ENCODE measurements at places on chromosomes 6 and 20. TPM values are rescaled to one million over a fixed set of nuclear protein-coding genes. Genes with fewer than 3 reads are reported as not detected.

Gene REV3L
- total RNA-seq, result 14.0 TPM

GRCh38 chr6:148443798-148444560, 101.3 kb downstream of the SASH1 start:
- no peak for DNase-seq

Gene HLA-DMA
- 1.8 TPM for total RNA-seq

DNA sequence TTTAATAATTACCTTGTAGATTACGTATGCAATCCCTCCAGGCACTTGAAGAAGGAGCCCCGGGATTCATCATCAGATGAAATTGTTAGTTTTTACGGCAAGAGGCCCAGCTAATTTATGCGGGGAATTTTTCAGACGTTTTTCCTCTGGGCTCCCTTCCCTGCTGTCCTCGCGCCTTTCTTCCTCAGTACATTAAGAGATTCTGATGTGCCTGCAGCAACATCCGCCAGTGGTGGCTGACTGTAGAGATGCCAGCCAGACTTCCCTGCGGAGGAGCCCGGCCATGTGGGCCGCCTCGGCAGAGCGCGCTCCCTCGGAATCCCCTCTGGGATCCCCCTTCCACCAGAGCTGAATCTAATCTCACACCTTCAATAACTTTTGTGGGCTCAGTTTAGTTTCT, 46.4 kb upstream of the POU3F2 start:
- peak; percentile 8 for DNase-seq

DNA sequence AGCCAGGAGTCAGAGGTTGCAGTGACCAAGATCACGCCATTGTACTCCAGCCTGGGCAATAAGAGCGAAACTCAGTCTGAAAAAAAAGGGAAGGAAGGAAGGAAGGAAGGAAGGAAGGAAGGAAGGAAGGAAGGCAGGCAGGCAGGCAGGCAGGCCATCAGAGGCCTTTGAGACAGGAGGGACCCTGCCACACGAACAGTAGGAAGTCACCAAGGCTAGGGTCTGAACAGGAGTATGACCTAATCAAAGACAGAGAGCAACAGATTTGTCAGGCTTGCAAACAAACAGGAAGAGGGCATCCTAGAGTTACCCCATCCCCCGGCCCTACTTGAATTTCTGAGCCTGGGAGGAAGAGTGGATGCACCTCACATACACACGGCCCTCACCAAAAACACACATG, 67.1 kb downstream of the FGD2 start:
- DNase-seq, result no peak

Gene BEND6
- total RNA-seq, result 0.09 TPM

Gene RIMS4
- 5.3 TPM for total RNA-seq

GRCh38 chr6:35402136-35402855, 49.8 kb upstream of the FANCE start:
- DNase-seq, result no peak

Gene PPIL6
- 4.1 TPM for total RNA-seq

Gene RIOK1
- 16.8 TPM for total RNA-seq

DNA sequence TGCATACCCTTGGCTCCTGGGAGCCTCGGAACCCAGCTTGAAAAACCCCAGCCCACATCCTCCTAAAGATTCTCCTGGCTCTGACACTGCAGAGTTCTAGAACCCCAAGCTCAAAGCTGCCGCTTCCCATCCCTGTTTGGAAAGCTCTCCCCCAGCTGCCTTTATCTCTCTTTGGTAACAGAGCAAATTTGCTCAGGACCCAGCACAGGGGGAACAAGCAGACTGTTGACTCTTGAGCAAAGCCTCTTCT, 38.9 kb downstream of the HNF4A start:
- DNase-seq, result no peak

Gene UST
- total RNA-seq, result 4.0 TPM

GRCh38 chr20:17895641-17896171, 72.9 kb downstream of the SNX5 start:
- no peak for DNase-seq

GRCh38 chr6:110625883-110626282, 149.5 kb upstream of the SLC22A16 start:
- no peak for DNase-seq

- no peak for DNase-seq
These were observed 48.7 kb downstream of the RIN2 start for GRCh38 chr20:19806806-19807190.

DNA sequence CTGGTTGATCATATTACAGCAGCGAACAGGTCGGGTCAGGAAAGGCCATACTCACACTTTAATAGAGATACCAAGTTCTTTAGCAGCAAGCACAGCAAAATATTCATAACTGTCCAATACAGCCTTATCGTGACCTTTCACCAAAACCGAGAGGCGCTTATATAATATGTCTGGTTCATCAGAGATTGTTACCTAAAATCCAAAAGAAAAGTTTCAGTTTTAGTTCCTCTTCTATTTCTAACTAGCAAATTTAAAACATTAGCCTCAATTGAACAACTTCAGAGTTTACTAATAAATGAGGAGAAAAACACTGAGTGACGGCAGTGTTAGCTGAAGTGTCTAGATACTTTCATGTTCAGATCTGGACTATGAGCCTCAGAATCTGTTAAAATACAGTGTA, 5.9 kb downstream of the MRPS10 start:
- no peak for DNase-seq

Gene ZSCAN12
- 7.6 TPM for total RNA-seq

Gene ITPR3
- 0.35 TPM for total RNA-seq

Gene RHAG
- not detected for total RNA-seq

GRCh38 chr20:3820901-3821727, 767 bp downstream of the AP5S1 start:
- DNase-seq, result no peak

- no peak for DNase-seq
These were observed 60.3 kb downstream of the RSPO3 start for GRCh38 chr6:127178746-127179145.

Gene CST4
- not detected for total RNA-seq

Gene SGK2
- total RNA-seq, result 2.4 TPM

Gene DYNLT1
- total RNA-seq, result 86.5 TPM

DNA sequence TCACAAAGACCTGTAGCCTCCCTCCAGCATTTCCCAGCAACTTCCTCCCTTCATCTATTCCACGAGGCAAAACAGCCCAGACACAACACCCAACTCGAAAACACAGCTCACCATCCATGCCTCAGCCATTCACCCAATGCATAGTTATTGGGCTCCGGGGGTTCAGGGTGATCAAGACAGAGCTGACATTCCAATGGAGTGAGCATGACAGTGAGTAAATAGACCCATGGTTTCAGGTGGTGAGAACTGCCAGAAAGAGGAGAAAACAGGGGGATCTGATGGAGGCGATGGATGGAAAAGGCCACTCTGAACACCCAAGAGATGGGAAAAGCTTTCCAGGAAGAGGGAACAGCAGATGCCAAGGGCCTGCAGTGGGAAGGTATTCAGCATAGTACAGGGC, 5.9 kb downstream of the CASS4 start:
- no peak for DNase-seq

GRCh38 chr6:147859071-147859470, 350.6 kb downstream of the SAMD5 start:
- no peak for DNase-seq

DNA sequence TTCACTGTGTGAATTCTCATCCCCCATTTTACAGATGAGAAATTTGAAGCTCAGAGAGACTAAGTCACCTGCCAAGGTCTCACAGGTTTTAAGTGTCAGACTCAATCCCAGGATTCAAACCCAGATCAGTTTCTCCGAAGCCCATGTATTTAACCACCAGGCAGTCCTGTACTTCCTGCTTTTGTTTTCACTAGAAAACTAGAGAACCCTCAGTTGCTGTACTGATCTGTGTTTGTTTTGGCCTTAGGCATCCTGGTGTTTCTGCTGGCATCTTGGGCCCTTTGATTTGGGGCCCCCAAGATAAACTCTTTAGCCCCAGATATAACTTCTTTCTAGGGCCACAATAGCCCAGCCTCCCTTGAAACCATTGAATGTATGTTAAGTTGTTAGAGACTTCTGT, 36.5 kb downstream of the PPP1R16B start:
- no peak for DNase-seq

DNA sequence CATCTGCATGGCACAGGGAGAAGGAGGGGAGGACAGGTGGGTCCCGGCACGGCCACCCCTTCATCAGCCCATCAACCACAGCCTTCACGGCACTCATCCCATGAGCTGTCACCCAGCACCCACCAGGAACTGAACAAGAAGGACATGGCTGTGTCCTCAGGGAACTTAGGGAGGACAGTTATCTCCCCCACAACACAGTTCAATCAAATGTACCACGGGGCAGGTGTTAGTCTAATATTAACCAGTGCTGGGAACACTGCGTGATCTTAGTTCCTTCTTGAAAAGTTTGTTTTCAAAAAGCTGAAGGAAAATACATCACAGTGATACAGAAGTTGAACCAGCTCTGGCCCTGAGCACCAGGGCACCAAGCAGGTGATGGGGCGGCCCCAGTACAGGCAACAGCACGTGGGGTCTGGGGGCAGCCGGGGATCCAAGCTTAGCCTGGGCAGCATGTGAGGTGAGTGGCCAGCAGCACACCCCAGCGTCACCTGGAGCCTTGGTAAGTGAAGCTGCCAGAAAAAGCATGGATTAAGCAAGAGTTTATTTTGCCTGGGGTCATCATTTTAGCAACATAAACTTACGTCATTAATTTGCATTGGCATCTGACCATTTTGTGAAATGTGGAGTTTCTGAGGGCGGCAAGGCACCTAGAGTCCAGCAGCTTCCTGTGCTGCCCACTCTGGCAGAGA, 35.5 kb upstream of the AFDN start:
- DNase-seq, result peak; percentile 39

DNA sequence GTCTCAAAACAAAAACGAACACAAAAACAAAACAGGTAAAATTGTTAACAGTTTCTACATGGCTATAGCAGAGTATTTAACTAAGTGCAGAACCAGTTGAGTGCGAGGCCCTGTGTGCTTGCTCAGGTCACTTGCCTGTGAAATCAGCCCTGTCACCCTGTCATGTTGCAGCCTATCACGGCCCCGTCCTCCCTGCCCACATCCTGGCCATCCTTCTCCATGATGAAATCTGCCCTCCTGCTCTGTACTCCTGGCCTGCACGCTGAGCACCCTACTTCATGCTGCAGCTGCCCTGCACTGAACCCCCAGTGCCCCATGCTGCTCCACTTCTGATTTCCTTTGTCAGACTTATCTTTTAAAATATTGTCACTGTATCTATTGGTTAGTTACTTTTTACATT, 62.4 kb downstream of the DTD1 start:
- DNase-seq, result no peak

Gene CENPW
- 8.5 TPM for total RNA-seq

Gene ESR1
- total RNA-seq, result 1.9 TPM

Gene GGTLC1
- not detected for total RNA-seq

Gene RIPK1
- total RNA-seq, result 4.5 TPM

GRCh38 chr6:37699138-37699766, 1.6 kb upstream of the MDGA1 start:
- no peak for DNase-seq

- no peak for DNase-seq
These were observed 78.1 kb downstream of the GRM4 start for GRCh38 chr6:34067814-34068213.

DNA sequence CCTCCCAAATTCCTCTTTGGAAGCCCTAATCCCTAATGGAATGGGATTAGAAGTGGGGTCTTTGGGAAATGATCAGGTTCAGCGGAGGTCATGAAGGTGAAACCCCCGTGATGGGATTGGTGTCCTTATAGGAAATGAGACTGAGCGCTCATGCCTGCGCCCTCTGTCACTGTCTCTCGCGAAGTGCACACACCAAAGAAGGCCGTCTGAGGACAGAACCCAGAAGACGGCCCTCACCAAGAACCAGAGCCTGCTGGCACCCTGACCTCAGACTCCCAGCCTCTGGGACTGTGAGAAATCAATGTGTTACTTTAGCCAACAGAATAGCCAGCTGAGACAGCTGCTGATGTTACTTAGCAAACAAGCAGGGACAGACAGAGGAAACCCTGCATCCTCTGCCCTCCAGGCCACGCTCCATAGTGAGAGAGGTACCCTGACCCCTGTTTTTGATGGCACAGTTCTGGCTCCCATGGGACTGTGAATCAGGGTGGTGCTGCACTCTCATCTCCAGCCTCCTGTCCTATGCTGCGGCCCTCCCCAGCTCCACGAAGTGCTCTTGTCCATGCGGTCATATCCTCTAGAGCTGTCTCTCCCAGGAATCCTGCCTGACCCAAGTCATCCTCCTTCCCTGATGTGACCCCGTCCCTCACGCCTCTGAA, 369.3 kb downstream of the ZFAND3 start:
- DNase-seq, result no peak

DNA sequence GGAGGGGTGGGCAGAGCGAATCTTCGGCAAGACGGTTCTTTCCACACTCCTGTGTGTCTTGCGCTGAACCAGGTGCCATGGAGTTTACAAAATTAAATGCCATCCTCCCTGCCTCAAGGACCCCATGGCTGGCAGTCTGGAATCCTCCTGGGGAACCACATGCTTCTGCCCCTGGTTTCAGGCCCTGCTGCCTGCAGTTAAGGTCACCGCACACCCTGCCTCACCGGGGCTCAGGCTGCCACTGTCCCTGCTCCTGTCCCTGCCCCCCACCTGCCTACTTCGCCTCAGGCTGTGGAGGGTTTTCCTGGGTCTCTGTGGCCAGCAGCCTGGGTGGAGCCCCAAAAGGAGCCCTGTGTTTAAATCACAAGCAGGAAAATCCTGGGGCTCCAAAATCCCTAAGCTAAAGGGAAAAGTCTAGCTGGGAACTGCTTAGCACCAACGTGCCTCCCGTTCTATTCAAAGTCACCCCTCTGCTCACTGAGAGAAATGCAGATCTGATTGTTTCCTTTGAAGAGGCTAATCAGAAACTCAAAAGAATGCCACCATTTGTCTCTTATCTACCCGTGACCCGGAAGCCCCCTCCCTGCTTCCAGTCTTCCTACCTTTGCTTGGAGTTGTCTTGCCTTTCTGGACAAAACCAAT, 10.6 kb upstream of the TTLL2 start:
- DNase-seq, result no peak

- no peak for DNase-seq
These were observed 246.0 kb upstream of the TENT5A start for GRCh38 chr6:81998432-81998831.

- DNase-seq, result peak; percentile 49
These were observed 24.1 kb downstream of the ZHX3 start for GRCh38 chr20:41293269-41294037.

DNA sequence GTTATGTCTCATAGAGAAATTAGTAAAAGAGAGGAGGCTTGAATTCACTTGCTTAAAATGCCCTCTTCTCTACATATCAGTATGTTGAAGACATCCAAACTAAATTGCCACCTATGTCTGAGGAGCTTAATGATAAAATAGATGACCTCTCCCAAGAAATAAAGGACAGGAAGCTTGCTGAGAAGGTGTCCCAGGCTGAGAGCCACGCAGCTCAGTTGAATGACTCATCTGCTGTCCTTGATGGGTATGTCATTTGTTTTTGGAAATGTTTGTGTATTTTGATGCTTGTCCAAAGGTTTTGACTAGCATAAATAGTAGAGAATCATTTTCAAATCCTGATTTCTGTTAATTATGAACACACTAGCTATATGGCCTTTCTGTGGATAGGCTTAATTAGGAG, 307.7 kb downstream of the ARHGAP18 start:
- no peak for DNase-seq

Gene TRDN
- total RNA-seq, result 33.1 TPM

GRCh38 chr20:51766994-51767866, 960 bp downstream of the ATP9A start:
- peak; percentile 35 for DNase-seq

Measured in cardiac muscle cell (in vitro differentiated cells and primary cell).